NCI-H446 treated with DMSO at 0.1 percent for 48 hours (cell line): ENCODE measurements at places on chromosomes 3 and 15.

- no peak for DNase-seq
Observed at GRCh38 chr15:50066202-50066601, 52.8 kb downstream of the ATP8B4 start.

- no peak for DNase-seq
Observed at GRCh38 chr15:69127306-69127705, 33.1 kb upstream of the GLCE start.

- DNase-seq, result no peak
Observed at GRCh38 chr3:58176827-58177489, 33.8 kb downstream of the DNASE1L3 start.

DNA sequence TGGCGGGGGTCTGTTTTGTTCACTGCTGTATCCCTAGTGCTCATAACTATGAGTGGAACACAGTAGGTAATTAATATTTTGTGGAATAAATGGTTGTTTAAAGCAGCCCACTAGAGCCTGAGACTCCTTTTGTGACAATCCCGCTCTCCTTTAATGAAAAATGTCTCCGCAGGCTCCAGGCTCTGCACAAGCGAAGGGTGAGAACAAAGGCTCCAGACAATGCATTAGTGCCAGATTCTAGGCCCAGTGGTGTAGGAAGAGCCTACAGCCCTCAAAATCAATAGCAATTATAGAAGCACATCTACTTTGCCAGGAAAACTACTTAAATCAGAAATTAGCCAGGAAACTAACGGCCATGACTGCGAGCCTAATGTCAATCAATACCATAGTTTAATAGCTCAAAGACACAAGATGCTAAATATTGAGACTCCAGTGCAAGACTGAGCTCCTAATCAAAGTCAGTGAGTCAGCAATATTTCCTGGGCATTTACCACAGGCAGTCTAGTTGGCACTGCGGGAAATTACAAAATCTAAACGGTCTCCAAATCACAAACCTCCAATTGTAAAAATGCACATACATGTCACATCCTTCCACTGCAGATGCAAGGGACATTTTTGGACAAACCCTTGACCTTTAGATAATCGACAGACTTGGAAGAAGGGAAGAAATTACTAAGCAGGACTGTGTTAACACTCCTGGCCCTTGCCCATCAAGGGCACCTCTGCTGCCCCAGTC, 2.3 kb downstream of the ANXA2 start:
- DNase-seq, result peak; percentile 28

GRCh38 chr3:171566803-171567422, 106.7 kb upstream of the TNIK start:
- peak; percentile 39 for DNase-seq
